ENCODE measurements at places on chromosomes 6 and 20. TPM values are rescaled to one million over a fixed set of nuclear protein-coding genes. Genes with fewer than 3 reads are reported as not detected.

The RAB44 gene
- total RNA-seq = under 0.01 TPM

The DYNLT2 gene
- 0.63 TPM for total RNA-seq

The MYLK2 gene
- 0.36 TPM for total RNA-seq

The INSM1 gene
- not detected for total RNA-seq

The ABT1 gene
- 21.9 TPM for total RNA-seq

The ARMC2 gene
- 2.1 TPM for total RNA-seq

The ALDH5A1 gene
- total RNA-seq = 0.27 TPM

The ELOVL2 gene
- not detected for total RNA-seq

The ZSCAN23 gene
- total RNA-seq = 1.9 TPM

The TMC2 gene
- not detected for total RNA-seq

The PRSS35 gene
- 0.09 TPM for total RNA-seq

The TBC1D22B gene
- 5.0 TPM for total RNA-seq

The ESR1 gene
- total RNA-seq = under 0.01 TPM

The CDH4 gene
- total RNA-seq = 3.4 TPM

All from endothelial cell of coronary artery (primary cell).